GM12892 (cell line): ENCODE measurements at places on chromosomes 13 and 19.

- no peak for DNase-seq
Measured at GRCh38 chr13:73988461-73988860, 145.7 kb downstream of the KLF12 start.

DNA sequence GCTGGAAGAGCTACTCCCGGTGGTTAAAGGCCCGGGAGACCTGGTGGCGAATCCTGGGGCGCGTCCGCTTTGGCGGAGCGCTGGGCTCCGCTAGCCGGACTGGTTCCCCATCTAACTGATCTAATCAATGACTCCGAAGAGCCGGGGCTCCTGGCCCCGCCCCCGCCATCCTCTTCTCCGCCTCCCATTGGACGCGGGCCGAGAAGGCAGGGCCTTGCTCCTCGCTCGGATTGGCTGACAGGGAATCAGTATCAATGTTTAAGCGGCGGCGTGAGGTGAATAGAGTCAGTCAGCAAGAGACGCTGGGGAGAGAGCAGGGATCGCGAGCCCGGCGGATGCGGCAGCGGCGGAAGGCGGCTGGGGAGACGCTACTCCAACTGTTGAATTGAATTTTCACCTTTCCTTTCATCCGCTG, 1.7 kb upstream of the PCDH17 start:
- DNase-seq: no peak

- no peak for DNase-seq
Measured at GRCh38 chr13:113796964-113797676, 38.1 kb downstream of the TMEM255B start.

DNA sequence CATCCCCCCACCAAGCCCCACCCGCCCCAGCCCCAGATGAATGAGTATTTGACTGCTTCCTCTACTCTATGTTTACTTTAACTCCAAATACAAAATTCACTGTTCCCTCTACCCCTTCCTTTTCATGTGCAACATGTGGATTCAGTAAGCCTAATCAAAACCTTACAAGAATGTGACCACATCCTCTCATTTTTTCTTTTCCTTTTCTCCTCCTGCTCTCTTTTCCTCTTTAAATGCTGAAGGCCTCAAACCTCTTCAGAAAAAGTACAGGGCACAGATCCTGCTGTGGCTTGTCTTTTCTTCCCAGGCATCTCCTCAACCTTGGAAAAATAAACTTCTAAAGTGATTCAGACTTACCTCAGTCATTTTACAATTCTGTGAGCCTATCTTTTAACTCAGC, 119.0 kb downstream of the MYCBP2 start:
- DNase-seq: no peak

- DNase-seq: no peak
Measured at GRCh38 chr13:36712770-36713169, 39.0 kb downstream of the SERTM1 start.

GRCh38 chr19:2173767-2174577, 10.2 kb downstream of the DOT1L start:
- DNase-seq: no peak

DNA sequence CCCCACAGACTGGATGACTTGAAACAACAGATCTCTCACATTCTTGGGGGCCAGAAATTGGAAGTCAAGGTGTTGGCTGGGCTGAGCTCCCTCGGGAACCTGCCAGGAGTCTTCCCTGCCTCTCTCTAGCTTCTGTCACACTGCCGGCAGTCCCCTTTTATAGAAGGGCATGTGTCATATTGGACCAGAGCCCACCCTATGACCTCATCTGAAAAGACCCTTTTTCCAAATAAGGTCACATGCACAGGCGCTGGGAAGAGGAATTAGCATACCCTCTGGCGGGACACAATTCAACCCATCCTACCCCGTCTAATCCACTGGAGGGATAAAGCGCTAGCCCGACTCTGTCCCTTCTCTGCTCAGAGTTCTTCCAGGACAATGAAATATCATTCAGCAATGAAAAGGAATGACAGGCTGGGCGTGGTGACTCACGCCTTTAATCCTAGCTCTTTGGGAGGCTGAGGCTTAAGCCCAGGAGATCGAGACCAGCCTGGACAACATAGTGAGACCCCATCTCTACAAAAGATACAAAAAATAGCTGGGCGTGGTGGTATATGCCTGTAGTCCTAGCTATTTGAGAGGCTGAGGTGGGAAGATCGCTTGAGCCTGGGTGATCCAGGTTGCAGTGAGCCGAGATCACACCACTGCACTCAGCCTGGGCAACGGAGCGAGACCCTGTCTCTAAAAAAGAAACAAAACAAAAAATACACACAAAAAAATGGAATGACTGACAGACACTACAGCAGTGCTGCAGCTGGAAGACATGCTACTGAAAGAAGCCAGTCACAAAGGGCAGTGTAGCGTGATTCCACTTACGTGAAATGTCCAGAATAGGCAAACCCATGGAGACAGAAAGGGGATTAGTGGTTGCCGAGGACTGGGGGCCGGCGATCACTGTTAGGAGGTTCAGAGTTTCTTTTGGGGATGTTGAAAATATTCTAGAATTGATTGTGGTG, 28.5 kb downstream of the MEIS3 start:
- DNase-seq: no peak

- peak; percentile 73 for DNase-seq
Measured at GRCh38 chr19:16899566-16900075, 10.8 kb downstream of the F2RL3 start.

- DNase-seq: no peak
Measured at GRCh38 chr13:51494156-51494555, 41.3 kb upstream of the INTS6 start.

DNA sequence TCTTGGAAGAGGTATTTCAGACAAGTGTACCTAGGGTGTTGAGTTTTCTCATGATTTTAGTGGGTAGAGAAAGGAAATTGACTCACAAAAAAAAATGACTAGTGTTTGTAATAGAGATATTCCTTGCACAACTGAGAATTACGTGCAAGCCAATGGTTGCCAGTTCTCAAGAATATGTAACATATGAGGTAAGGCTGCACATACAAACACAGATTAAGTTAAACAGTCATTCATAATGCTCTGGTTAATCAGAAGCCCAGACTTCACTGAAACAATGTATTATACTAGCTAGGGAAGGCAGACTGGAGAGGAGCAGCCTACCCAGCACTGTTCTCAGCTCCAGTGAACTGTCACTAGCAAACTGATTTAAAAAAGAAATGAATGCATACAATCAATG, 418.3 kb downstream of the DIAPH3 start:
- DNase-seq: no peak

DNA sequence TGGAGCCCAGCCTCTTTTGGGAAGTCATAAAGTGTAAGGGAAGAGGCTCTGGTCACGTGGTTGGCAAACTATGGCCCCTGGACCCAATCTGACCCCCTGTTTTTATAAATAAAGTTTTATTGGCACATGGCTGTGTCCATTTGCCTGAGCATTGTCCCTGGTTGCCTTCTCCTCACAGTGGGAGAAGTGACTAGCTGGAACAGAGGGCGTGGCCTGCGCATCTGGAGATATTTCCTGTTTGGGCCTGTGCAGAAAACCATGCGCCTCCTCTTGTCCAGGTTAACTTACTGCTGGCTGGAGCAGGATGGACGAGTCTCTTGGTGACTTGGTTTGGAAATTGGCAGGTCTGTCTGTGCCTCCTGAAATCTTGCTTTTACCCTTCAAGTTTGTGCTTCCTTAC, 48.3 kb downstream of the KDM4B start:
- no peak for DNase-seq

DNA sequence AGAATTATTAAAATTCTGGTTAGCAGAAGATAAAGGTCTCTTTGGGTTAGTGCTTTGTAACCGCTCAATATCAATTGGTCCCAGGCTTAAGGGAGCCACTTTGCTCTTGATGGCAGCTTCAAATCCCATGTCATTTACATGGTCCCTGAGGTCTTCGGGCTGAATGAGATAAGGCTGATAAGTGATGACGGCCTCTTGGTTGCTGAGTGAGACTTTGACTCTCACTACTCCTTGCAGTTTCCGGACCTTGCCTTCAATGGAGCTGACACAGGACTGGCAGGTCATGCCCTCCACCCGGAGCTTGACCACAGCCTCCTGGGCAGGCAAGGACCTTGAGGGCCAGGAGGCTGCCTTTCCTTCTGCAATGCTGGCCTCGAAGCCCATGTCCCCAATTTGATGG, 36.8 kb downstream of the ATP7B start:
- DNase-seq: no peak

- no peak for DNase-seq
Measured at GRCh38 chr13:45809801-45810394, 41.7 kb downstream of the SIAH3 start.

GRCh38 chr13:113226873-113227450, 17.5 kb downstream of the CUL4A start:
- no peak for DNase-seq

GRCh38 chr13:70518081-70518480, 409.8 kb upstream of the KLHL1 start:
- no peak for DNase-seq

- DNase-seq: no peak
Measured at GRCh38 chr13:91986761-91987483, 588.5 kb downstream of the GPC5 start.

- DNase-seq: no peak
Measured at GRCh38 chr13:35160896-35161295, 218.8 kb downstream of the NBEA start.

DNA sequence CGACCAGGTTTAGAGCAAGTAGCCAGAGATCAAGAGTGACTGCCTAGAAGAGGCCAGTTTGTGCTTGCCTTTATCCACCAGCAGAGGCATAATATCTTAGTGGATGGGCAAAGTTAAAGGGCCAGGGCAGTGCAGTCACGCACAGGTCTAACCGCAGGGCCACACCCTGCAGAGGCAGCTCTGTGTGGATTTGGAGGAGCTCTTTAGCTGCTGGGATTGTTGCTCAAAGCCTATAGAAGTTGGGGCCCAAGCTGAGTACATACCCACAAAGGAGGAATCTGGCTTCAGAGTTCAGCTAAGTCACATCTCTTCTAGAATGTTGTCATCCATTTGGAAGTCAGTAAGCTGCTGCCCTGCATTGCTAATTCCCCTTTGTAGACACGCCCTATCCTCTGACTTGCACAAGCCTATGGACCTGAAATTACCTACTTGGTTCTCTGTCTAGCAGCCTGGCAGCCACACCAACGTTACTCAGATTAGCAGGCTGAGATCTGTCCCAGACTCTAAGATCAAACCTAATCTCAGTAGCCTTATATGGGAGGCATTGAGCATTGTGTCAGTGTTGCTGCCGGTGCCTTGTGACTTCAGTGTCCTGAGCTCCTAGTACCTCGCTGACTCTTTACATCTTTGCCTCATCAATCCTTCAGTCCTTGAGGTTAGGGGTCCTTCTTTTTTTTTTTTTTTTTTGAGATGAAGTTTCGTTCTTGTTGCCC, 102.9 kb upstream of the STARD13 start:
- no peak for DNase-seq

GRCh38 chr19:35992907-35993765, 1.9 kb upstream of the SDHAF1 start:
- DNase-seq: no peak

DNA sequence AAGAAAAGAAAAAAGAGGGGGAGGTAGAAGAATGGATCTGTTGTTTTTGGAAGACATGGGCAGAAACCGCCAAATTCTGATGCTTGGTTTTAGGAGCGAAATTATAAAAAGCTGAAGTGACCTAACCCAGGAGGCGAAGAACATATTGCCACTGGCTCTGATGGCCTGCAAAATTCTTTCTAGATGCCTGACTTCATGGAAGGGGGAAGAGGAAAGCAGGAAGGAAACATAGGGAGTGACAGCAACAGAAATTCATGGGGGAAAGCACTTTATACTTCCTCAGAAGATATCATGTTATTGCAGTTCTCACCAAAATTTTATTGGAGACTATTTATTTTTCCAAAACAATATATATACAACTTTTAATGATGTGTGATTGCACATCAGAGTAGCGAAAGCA, 213.5 kb downstream of the DLEU7 start:
- no peak for DNase-seq

GRCh38 chr13:101085551-101085950, 330.8 kb downstream of the NALCN start:
- no peak for DNase-seq

DNA sequence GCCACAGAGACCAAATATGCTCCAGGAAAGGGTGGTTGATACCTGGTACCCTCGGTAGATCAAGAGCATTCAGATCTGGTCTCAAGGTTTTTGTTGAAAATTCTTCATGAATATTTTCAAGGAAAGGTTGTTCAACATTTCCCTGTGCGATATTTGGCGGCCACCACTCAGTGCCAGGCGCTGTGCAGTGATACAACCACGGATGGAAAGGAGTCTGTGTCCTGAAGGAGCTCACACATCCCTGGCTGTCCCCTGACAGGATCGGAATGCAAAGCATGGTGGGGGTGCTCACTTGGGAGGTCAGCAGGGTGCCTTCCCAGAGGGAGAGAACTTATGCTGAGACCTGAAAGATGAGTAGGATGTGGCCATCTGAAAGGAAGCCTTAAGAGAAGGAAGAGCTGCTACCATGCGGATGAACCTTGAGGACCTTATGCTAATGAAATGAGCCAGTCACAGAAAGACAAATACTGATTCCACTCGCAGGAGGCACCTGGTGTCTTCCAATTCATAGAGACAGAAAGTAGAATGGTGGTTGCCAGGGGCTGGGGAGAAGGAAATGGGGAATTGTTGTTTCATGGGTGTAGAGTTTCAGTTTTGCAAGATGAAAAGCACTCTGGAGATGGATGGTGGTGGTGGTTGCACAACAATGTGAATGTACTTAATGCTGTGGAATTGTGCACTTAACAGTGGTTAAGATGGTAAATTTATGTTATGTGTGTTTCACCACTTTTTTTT, 41.6 kb downstream of the HSPH1 start:
- DNase-seq: no peak

DNA sequence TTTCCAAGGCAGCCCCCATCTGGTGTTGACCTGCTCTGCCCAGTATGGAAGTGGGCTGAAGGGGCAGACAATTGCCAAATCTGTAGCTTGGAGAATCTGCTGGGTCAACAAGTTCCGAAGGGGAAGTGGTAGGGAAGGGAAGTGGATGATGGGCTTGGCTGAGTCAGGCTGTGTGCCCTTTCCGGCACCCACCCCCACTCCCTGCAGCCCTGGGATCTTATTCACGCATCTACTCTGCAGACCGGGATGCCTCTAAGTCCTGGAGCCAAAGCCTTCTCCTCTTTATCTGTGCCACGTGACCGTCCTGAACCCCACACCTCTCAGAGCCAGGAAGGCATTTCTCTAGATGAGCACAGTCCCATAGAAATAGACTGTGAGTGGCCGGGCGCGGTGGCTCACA, 7.5 kb upstream of the C5AR2 start:
- no peak for DNase-seq
